BE2C (cell line): ENCODE measurements at places on chromosomes 1 and 21.

DNA sequence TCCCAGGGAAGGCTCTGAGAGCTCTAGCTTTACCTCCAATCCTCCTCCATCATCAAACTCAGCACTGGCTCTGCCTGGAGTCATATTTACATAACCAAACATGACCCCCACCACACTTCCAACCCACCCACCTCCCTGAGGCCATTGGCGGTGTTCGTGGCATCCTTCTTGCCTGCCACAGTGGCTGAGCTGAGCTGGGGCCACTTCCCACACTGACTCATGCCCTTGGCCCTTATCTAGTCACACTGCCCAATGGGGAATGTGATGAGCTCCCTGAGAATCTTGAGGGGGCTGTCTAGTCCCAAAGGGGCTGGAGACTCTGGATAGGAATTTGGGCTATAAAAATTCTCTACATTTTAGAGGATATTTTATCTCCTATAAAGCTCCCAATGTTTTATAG lies 230.9 kb upstream of the IRF2BP2 start:
- no peak for DNase-seq

GRCh38 chr1:200919386-200919785 lies 24.7 kb downstream of the INAVA start:
- DNase-seq: no peak

DNA sequence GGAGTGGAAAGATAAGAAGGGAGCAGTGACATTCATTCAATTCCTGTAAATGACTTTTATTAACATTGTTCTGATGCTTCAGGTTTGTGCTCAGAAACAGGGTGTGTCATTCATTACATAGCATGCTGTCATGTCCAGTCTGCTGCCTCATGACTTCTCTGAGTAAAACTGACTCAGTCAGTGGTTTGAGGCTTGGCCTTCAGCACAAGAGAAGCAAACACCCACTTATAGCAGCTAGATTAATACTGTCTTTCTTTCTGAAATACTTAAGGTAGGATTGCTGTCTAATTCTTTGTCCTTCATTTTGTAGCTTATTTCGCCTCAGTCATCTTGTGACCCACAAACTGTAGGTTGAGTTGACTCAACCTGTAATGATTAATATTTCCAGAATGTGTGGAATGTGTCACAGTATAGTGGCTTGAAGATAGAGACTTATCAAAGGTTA lies 32.9 kb downstream of the RASAL2 start:
- DNase-seq: no peak

GRCh38 chr1:229896306-229896705 lies 170.7 kb upstream of the GALNT2 start:
- no peak for DNase-seq

- peak; percentile 40 for DNase-seq
Measured at GRCh38 chr1:55064071-55064581, 24.8 kb downstream of the PCSK9 start.

DNA sequence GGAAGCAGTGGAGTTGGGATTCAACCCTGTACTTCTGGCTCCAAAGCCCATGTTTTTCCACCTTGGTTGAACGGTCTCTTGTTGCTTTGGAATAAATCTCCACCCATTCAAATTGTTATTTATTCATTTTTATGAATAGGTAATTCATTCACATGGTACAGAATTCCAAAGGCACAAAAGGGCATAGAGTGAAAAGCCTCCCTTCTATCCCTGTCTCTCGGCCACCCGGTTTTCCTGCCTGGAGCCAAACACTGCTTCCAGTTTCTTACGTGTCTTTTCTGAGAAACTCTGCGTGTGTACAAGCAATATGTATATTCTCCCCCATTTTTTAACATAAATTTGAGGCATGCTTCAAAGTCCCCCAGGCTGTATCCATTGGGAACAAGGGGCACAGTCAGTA lies 3.9 kb downstream of the EXTL1 start:
- no peak for DNase-seq

DNA sequence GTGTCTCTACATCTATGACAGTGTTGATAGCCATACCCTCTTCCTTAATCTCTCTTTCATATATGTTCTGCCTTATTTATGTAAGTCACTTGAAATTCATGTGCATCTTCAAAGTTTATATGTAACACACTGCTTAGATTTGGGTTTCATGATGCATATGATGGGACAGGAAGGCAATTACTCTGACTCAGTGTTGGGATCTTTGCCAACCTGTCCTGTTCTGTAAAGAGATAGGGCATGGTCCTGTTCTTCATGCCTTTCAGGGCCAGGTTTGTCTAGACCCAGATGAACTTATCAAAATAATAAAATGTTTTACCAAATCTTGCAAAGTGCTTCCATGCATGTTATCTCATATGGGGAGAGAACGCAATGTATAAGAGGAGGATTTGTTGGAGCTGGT lies 69.5 kb downstream of the TMPRSS15 start:
- DNase-seq: peak; percentile 72

GRCh38 chr1:58839846-58840835 lies 56.3 kb upstream of the JUN start:
- no peak for DNase-seq

DNA sequence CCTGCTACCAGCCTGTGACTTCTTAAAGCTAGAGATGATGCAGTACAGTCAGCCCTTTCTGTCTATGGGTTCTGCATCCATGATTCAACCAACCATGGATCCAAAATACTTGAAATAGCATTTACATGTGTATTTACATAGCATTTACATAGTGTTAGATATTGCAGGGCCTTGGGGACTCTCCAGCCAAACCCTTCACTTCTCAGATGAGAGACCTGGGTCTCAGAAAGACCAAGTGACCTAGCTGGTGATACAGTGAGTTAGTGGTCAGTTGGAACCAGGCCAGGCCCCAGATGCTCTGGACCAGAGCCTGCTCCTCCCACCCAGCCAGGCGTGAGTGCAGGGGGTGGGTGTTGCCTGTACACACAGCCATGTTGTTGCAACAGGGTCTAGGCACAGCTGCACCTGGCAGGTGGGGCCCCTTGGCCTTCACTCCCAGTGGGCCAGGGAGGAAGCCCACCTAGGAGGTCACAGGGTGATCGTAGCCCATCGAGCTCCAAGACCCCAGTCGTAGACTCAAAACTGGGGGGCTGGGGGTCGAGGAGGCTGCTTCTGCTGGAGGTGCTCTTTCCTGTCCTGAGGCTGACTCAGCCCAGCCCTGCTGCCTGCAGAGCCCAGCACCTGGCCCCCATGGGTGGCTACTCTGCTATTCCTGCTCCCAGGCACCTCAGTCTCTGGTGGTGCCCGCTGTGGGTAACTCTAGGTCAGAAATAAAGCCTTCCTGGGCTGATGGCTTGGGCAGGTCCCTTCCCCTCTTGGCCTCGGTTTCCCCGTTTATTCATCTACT lies 7.7 kb downstream of the TMEM61 start:
- DNase-seq: no peak

DNA sequence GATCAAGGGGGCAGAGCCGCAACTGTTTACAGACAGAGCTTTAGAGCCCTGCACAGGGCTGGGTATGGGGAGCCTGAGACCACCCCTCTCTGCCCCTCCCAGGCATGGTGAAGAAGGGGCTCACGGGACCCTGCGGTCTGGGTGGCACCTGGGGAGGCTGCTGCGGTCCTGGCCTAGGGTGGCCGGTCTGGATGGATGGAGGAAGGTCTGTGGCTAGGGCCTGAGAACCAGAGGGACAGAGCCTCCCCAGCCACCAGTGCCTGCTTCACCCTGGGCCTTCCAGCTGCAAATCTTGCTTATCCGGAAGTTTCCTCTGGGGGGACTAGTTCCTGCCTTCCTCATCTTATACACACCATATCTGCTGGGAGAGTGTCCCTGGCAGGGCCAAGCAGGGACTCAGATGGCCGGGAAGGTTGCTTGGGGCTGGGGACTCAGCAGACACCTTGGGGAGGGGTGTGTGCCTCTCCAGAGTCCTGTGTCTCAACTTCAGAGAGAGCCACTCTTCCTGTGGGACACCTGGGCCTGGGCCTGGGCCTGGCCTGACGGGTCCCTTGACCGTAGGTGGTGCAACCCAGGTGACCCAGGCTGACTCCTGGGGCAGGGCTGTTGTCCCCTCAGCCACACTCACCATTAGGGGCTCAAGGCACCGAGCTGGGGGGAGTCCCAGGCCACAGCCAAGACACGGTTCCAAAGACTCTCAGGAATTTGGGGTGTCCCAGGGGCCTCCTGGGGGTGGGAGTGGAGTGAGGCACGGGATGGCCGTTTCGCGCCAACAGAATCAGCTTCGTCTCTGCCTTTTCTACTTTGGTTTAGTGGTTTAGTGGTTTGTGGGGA lies 52.0 kb upstream of the ACTRT2 start:
- no peak for DNase-seq

DNA sequence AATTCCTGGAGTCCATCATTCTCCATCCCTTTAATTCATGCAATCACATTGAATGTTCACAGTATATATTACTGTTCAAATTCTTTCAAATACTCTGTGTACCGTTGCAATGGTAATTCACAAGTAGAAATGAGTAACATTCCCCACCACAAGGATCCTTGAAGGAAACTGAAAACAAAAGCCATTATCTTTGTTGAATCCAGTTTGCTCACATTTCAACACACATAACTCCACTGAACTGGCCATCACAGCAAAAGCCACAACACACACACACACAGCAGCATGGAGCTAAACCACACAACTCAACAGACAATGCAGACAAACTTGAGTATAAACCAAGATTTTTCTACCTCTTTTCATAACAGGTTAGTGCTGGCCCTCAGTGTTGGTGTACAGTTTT lies 188.3 kb upstream of the GREM2 start:
- DNase-seq: no peak

- peak; percentile 62 for DNase-seq
Measured at GRCh38 chr1:31239653-31240241, at the start of gene NKAIN1. NKAIN1 (minus strand) TSS chr1:31239887; CDS start chr1:31239547, 340 bp downstream.

DNA sequence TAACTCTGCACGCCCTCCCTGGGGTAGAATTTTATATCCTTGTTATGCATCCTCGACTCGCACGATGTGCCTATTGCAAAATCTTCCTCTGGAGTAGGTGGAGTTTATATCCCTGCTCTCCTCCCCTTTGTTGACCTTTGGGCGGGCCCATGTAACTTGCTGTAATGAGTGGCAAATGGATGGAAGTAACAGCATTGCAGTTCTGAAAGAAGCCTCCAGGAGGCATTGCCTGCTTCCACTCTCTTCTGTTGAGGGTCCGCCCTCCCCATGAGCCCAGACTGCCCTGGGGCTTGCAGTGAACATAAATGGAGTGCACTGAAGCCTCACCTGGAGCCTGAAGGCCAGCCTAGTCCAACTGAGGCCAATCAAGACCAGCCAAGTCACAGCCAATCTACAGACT lies 62.2 kb upstream of the GRIK3 start:
- DNase-seq: peak; percentile 41

- DNase-seq: no peak
Measured at GRCh38 chr1:200275415-200275814, 134.4 kb downstream of the ZNF281 start.

GRCh38 chr1:41504114-41505035 lies 19.9 kb upstream of the EDN2 start:
- DNase-seq: peak; percentile 58

- DNase-seq: no peak
Measured at GRCh38 chr1:247998811-247999210, 14.6 kb upstream of the OR2L5 start.

GRCh38 chr1:89966656-89967055 lies 28.3 kb upstream of the ZNF326 start:
- DNase-seq: no peak

- DNase-seq: no peak
Measured at GRCh38 chr1:199150756-199151155, 511.9 kb downstream of the PTPRC start.

GRCh38 chr21:42849759-42850412 lies 29.5 kb downstream of the WDR4 start:
- no peak for DNase-seq

- DNase-seq: no peak
Measured at GRCh38 chr1:114310695-114311271, 157.1 kb upstream of the SYT6 start.

- DNase-seq: no peak
Measured at GRCh38 chr1:232457595-232457994, 172.3 kb downstream of the SIPA1L2 start.

DNA sequence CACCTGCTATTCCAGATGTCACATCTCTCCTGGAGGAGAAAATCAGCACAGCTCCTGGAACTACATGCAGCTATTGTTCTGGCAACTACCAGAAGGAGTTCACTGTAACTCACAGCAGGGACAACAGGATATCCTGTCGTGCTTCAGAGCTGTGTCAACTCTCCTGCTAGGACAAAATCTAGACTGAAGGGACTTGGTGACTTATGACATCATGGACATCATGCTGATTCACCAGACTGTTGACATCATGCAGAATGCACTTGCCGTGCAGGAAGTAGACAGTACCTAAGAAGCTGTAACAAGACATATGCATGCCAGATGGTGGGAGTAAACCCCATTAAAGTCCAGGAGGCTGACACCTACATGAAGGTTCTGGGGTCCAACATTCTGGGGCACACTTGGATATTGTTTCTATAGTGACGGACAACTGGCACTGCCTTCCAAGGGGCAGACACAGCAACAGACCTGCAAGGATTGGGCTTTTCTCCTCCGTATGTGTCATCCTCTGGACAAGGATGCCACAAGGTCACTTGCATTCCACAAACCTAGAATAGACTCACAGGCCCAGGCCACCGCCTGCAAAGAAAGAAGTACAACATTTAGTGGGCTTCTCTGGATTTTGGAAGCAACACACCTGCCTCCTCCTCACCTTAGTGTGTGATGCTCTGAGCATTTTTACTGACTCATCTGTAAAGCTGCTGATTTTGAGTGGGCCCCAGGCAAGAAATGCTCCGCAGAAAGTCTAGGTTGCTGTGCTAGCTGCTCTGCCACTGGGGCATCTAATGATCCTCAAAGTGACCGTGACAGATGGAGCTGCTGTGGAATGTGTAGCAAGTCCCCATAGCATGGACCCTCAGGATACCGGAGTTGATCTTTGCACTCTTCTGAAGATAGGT lies 249.2 kb downstream of the MATN1 start:
- DNase-seq: no peak

GRCh38 chr1:161033751-161034150 lies 5.0 kb downstream of the TSTD1 start:
- no peak for DNase-seq

DNA sequence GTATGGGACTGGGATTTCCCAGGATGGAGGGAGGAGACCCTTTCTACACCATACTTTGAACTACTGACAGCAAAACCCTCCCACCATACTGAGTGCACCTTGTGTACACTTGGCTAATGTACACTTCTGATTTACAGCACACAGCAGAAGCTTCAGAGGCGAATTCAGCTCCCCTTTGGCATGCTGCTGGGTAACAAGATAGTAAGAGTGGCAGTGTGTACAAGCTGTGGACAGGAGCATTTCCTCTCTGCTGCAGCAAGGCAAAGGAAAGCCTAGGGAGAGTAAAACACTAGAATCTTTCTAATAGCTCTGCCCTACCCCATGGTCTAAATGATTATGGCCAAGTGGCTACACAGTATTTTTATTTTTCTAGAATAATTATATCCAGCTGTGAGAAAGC lies 83.9 kb upstream of the ARTN start:
- DNase-seq: no peak
